ENCODE measurements at places on chromosomes 16 and 17. TPM values are rescaled to one million over a fixed set of nuclear protein-coding genes. Genes with fewer than 3 reads are reported as not detected.

DNA sequence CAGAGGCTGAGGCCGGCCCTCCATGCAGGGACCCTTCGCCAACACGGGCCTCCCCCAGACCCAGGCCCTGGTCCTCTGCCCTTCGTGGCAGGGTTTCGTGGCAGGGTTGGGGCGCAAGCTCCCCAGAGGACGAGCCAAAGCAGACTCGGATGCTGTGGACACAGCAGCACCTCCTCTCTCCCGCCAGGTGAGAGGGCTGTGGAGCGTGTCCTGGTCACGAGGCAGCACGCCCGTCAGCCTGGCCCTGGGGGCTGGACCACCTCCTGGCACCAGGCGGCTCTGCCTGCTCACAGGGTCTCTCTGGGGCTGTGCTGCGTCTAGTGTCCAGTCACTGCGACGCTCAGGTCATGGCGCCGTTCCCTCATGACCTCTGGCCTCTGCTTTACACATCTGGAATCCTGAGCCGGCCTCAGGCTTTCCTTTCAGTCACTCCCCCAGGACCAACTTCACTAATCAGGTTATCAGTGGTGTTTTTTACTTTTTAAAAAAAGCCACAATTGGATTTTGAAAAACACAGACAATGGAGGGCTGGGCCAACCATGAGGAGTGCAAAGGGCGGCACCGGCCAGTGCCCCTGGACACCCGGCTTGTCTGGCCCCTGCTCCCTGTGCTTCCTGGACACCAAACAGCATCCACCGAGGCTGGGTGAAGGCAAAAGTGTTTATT is 5.4 kb downstream of the NDUFAF8 start:
- H3K27ac ChIP-seq = no peak overlapping the region
- H3K27me3 ChIP-seq = no peaks in the 10 kb centered on the region
- peaks cover 11% of the 10 kb centered on the region for H3K4me1 ChIP-seq
- peaks cover 9% of the 10 kb centered on the region for H3K36me3 ChIP-seq

DNA sequence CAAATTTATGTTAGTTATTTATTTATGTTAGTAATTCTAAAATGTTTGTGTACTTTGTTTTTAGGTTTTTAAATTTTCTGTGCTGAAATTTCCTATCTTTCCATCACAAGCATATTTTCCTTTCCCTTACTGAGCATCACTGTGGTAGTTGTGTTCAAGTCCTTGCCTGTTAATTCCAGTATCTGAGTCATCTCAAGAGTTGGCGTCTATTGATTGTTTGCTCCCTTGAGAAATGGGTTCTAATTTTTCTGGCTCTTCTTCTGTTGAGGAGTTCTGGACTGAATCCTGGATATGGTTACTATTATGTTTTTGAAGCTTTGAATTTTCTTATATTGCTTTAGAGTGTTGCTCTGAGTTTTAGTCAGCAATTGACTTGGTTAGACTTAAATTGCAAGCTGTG is 56.3 kb downstream of the GAN start:
- DNase-seq = no peak
- H3K27me3 ChIP-seq = no peaks in the 10 kb centered on the region
- no peaks in the 10 kb centered on the region for H3K4me1 ChIP-seq

DNA sequence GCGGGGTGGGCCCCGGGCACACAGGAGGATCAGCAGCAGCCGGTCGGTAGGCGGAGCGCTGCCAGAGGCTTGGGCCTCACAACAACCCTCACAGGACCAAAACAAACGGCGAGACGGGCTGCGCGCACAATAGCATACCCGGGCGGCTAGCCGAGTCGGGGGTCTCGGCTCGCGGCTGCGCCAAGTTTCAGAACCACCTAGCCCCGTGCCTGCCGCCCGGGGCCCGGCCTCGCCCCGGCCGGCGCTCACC is 732 bp downstream of the ULK2 start:
- H3K27me3 ChIP-seq = no peaks in the 10 kb centered on the region
- peak overlapping the region; percentile 66 for H3K4me3 ChIP-seq
- DNase-seq = peak; percentile 54
- H3K4me1 ChIP-seq = no peaks in the 10 kb centered on the region
- peak overlapping the region; percentile 56 for H3K27ac ChIP-seq

- no peaks in the 10 kb centered on the region for H3K36me3 ChIP-seq
- peak overlapping the region; percentile 79 for H3K27ac ChIP-seq
- H3K4me1 ChIP-seq = peaks cover 27% of the 10 kb centered on the region
- no peak overlapping the region for H3K4me3 ChIP-seq
- peak; percentile 63 for DNase-seq
- H3K27me3 ChIP-seq = no peaks in the 10 kb centered on the region
Observed at GRCh38 chr17:66549311-66549704, 246.9 kb downstream of the PRKCA start.

DNA sequence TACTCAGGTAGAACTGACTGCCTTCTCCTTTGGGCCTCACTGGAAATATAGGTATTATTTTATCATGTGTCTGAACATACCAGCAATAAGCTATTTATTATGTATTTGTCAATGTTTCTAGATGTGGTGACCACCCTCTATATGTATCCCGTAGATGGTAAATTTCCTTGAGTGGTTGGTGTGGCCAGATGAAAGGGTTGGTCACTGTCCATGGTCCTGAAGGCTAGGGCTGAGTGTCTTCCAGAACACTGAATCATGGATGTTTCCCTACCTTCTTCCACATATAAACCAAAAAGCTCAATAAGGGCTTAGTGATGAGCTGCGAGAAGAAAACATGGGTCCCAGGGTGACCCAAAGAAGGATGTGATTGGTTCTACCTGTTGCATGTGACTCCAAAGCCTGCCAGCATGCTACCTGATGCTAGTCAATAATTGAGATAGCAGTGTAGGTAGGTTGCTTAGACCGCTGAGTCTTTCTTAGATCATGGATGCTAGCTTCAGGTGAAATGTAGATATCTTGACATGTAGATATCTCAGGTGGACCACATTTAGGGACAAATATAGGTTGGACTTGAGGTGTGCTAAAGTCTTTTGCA is 150.3 kb downstream of the ASIC2 start:
- no peaks in the 10 kb centered on the region for H3K4me1 ChIP-seq
- H3K36me3 ChIP-seq = no peaks in the 10 kb centered on the region
- DNase-seq = peak; percentile 24
- H3K4me3 ChIP-seq = no peak overlapping the region

GRCh38 chr16:19810817-19811731 is 73.6 kb downstream of the GPRC5B start:
- peaks cover 13% of the 10 kb centered on the region for H3K4me1 ChIP-seq
- no peaks in the 10 kb centered on the region for H3K36me3 ChIP-seq
- DNase-seq = peak; percentile 95
- H3K4me3 ChIP-seq = no peak overlapping the region
- H3K27me3 ChIP-seq = no peaks in the 10 kb centered on the region

DNA sequence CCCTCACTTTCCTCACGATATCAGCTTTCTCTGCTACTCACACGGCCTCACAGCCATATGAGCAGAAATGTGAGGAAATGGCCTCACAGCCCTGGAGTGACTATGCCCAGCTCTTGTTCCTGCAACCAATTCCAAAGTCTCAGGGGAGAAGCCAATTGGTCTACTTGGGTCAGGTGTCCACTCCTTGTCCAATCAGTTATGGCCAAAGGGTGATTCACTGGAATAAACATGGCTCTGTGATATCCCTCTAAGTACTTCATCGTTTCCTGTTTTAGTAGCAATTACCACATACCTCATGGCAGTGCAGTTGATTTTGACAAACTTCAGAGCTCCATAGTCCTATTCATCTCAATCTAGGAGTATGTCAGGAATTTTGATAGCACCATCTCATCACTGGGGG is 195.4 kb downstream of the KATNIP start:
- peak; percentile 23 for DNase-seq
- H3K27me3 ChIP-seq = no peaks in the 10 kb centered on the region
- no peak overlapping the region for H3K4me3 ChIP-seq

GRCh38 chr17:50022463-50023130 is 27.6 kb upstream of the DLX3 start:
- peaks cover 10% of the 10 kb centered on the region for H3K4me1 ChIP-seq
- H3K27me3 ChIP-seq = no peaks in the 10 kb centered on the region
- no peak overlapping the region for H3K4me3 ChIP-seq
- peak overlapping the region; percentile 55 for H3K27ac ChIP-seq
- no peaks in the 10 kb centered on the region for H3K36me3 ChIP-seq

DNA sequence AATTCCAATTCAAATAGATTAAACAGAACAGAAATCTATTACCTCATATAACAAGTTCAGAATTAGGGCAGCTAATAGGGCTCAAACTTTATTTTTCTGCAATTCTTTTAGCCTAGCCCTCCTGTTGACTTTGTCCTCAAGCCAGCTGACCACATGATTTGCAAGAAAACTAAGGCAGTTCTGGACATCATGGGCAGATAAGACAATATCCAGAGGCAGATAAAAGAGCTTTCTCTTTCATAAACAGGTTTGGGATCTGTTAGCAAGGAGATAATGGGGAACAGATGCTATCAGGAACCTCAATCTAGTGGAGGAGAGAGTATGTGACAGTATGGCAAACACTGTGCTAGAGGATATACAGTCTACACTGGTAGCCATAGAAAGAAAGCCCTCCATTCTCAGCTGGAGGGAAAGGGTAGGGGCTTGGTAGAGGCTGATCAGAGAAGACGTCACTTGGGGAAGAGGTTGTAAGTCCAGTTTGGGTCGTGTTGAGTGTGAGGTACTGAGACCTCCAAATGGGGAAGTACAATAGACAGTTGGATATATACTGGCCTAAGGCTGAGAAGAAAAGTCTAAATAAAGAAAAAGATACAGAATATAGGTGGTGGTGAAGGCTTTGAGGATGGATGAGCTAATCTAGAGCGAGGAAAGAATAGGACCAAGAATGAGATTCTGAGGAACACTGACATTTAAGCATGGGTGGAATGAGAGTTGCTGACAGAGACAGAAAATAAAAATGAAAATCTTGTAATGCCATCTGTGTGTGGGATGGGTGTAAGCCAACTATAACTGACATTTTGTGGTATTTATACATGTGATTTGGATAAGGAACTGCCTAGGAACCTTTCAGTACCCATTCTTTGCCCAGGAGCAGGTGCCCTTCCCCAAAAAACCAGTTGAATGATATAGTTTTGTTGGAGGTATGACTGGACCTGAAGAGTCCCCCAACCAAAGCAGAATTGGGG is 67.4 kb downstream of the CYB561 start:
- H3K4me3 ChIP-seq = no peak overlapping the region
- H3K27ac ChIP-seq = no peak overlapping the region

CTF1 gene
- 0.56 TPM for total RNA-seq

SYCE1L gene
- not detected for total RNA-seq

TOM1L1 gene
- total RNA-seq = 20.1 TPM

GFAP gene
- total RNA-seq = not detected

Measured in IMR-90 (cell line).